ENCODE measurements at places on chromosomes 1 and 21.

DNA sequence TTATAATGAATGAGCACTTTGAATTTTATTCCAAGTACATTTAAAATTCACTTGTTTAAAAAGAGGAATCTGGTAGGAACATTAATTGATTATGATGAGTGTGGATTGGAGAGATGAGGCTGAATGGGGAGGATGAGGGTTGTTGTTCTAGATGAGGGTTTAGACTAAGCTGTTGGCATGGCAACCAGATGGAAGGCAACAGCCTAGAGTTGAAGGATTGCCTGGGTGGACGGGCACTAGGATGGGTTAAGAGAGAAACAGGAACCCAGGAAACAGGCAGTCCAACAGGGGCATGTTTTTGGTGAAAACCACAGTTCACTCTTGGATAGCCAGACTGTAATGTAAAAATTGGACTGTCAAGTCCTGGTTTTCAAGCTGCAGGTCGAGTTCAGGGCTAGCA lies 125.5 kb downstream of the CHRM3 start:
- no peak for DNase-seq

DNA sequence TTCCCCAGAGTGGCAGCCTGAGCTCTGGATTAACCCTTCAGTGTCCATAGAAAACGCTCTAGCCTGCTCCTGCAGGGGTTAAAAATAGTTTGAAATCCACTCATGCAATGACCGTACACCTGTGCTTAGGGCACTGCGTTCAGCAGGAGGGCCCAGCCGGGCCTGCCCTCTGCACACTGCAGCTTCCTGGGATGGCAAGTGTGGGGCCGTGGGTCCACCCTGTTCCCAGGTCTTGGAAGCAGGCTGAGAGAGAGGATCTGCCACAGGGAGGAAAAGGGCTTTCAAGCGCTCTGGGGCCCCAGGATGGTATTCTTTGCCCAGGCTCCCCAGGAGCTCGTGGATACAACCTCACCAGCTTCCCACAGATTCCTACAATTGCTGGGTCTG lies 1.5 kb upstream of the S100B start:
- no peak for DNase-seq

DNA sequence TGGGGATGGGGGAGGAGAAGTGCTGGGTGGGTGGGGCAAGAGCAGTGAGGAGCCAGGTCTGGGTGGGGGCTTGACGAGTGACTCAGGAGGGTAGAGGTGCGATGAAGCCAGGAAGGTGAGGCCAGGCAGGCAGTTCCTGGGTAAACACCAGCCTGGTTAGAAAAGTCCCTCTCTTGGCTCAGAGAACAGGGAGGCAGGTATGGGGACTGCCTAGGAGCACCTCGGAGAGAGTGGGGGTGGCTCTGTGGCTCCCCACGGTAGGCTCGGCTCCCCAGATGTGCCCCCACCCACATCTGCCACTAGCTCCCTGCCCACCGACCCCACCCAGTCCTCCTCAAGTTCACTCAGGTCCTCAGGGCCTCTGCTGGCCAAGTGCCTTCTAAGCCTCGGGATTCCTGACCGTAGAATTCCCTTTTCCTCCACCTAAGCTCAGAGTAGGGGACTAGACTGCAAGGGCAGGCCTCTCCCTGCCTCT lies 1.2 kb downstream of the HSPG2 start:
- DNase-seq = no peak

DNA sequence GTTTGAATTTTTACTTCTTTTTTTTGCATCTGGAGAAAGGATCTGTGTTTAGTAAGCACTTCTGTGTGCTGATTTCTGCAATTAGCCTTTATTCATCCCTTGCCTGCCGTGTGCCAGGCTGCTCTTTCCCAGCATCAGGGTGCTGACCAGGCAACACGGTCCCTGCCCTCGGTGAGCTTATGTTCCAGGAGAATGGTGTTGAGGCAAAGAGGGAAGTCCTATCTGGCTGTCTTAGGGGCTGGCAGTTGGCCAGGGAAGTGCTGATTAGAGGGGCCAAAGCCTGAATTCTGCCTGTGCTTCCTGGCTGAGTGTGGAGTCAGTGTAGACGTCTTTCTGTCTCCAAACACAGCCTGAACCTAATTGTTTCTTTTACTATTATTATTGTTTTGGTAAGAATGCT lies 187.1 kb downstream of the CAMTA1 start:
- DNase-seq = no peak

- DNase-seq = no peak
Observed at GRCh38 chr1:2163205-2163604, 31.4 kb downstream of the FAAP20 start.

- no peak for DNase-seq
Observed at GRCh38 chr1:36119456-36119855, 5.6 kb downstream of the COL8A2 start.

GRCh38 chr1:244583358-244583982 lies 69.5 kb upstream of the DESI2 start:
- DNase-seq = no peak

- no peak for DNase-seq
Observed at GRCh38 chr1:216805233-216805632, 82.0 kb upstream of the ESRRG start.

DNA sequence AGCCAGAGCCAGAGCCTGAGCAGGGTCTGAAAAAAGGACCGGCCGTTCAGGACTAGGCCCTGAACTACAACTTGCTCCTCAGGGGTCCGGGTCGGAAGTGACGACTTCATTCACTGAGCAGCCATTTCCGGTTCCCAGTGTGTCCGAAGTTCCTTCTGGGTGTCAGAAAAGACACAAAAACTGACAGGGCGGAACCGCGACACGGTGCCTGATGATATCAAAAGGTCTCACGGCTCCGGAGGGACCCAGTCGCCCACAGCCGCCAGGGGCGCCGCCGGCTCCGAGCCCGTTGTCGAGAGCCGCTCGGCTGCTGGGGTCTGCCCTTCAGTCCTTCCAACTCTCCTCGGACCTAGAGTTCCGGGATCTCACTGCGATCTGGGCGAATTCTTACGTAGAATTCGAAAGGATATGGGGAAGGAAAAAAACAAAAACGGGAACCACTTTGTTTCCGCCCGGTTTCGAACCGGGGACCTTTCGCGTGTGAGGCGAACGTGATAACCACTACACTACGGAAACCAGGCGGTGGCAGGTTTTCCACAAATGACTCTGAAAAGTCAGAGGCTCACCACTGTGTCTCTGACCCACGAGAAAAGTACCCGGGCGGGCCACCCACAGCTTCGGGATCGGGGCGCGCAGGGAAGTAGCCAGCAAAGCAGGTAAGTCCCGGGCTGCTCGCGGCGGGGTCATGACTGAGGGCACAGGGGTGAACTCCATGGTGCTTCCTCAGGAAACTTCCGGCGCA lies 31.8 kb upstream of the CFAP126 start:
- peak; percentile 78 for DNase-seq

GRCh38 chr1:63000508-63000907 lies 216.6 kb downstream of the ATG4C start:
- no peak for DNase-seq

GRCh38 chr21:34122047-34122446 lies 48.7 kb downstream of the MRPS6 start:
- DNase-seq = no peak
